ENCODE measurements at places on chromosomes 13 and 19.

DNA sequence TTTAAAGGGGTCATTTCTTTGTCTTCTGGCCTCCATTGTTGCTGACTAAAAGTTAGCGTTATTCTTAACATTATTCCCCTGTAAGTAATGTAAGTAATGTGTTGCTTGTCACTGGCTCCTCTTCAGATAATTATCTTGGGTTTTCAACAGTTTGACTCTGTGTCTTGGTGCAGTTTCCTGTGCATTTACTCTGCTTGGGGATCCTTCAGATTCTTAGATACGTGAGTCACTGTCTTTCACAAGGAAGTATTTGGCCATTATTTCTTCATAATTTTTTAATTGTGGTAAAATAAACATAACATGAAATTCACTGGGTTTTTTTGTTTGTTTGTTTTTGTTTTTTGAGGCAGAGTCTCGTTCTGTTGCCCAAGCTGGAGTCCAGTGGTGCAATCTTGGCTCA is 13.5 kb upstream of the OR7D2 start:
- no peak for DNase-seq

DNA sequence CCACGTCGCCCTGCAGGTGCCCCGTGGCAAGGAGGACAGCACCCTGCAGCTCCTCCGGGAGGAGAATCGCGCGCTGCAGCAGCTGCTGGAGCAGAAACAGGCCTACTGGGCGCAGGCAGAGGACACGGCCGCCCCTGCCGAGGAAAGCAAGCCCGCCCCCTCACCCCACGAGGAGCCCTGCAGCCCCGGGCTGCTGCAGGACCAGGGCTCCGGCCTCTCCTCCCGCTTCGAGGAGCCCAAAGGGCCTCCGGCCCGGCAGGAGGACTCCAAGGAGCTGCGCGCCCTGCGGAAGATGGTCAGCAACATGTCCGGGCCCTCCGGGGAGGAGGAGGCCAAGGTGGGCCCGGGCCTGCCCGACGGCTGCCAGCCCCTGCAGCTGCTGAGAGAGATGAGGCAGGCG is 11.6 kb downstream of the CBY2 start:
- no peak for DNase-seq

DNA sequence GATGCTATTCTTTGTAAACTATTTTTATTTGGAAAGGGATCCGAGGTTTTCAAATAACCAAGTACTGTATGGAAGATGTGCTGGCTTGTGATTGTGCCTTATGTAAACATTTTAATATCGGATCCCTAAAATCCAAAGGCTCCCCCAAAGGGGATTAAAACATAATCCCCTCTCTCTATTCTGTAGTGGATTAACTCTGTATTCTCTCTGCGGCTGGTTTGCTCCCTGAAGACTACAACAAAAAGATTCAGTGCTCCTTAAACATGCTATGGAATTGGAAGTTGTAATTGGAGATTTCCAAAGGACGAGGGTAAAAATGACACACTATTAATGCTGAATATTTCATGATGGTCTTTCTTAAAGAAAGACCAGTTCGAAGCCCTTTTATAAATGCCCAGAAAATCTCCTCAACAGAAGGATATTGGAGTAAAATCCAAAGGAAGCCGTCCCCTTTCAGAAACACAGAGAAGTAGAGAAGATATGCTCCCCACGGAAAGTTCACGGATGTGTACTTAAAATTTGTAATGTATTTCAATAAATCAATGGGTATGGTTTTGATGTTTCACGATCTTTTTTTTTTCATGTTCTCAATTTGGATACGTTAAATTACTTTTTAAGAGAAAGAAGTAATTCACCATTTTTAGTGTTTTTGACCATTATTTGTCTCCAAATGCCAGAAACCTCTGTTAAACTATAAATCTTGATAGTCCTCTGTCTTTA is 6.5 kb downstream of the MAB21L1 start:
- no peak for DNase-seq

GRCh38 chr13:104614361-104615145 is 1548.3 kb upstream of the SLC10A2 start:
- no peak for DNase-seq

DNA sequence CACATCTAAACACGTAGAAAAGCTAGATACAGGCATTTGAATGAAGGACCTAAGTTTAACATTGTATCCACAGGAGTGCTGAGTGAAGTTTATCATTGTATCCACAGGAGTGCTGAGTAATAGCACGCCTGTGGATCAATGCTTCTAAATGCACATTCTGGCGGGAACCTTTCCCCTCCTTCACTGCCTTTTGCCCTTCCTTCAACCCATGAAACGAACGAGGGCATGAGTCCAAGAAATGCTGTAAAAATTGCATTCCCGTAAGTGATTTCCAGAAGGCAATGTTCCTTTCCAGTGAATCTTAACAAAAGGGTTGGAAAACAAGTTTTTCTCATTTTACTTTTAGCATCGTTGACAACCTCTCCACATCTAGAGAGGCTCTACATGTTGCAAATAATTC is 88.1 kb downstream of the ZDHHC20 start:
- no peak for DNase-seq

- no peak for DNase-seq
Measured at GRCh38 chr13:50200569-50200968, 185.3 kb downstream of the KCNRG start.

GRCh38 chr13:40059540-40060232 is 404.2 kb downstream of the COG6 start:
- DNase-seq: no peak

DNA sequence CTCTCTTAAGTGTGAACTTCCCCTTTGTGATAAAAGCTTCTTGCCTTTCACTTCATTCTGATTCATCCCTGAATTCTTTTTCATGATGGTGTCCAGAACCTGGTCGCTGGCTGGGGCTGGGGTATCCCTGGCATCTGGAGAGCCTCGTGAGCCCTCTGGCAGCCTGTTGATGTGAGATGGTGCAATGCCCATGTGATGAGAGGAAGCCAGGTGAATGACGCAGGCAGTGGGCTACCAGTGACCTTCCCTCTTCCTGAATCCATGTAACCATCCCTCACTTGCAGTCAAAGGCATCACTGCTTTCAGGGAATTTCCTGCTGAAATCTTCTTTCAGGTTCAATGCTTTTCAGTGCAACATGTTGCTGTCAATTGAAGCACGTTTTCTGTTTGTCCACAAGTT is 158.6 kb upstream of the SLC10A2 start:
- no peak for DNase-seq

- DNase-seq: no peak
Measured at GRCh38 chr19:30446850-30447552, 74.8 kb downstream of the ZNF536 start.

DNA sequence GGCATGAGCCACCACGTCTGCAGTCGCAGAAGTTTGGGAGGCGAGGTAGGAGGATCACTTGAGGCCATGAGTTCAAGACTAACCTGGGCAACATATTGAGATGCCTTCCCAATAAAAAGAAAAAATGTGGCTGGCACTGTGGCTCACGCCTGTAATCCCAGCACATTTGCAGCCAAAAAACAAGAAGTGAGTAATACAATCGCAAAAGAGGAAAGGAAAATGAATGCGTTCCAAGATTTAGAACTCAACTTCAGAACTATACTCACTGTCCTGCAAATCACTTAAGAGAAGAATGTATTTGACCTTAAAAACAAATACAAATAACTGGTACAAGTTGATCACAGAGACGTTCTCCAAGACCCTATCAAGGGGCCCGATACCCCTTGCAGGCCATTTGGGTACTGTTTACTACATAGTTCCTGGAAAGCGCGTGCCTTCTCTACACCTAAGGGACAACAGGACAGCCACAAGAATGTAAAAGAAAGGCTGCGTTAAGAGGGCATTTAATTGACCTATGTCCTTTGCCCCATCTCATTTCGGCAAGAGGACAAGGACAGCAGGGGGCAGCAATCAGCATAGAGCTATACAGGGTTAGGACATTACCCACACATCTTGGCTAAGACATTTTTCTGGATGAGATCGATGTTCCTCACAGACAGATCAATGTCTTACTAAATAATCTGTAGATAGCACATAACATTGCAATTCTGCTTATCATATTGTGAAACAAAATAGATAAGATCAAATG is 41.3 kb downstream of the FLT3 start:
- peak; percentile 2 for DNase-seq

DNA sequence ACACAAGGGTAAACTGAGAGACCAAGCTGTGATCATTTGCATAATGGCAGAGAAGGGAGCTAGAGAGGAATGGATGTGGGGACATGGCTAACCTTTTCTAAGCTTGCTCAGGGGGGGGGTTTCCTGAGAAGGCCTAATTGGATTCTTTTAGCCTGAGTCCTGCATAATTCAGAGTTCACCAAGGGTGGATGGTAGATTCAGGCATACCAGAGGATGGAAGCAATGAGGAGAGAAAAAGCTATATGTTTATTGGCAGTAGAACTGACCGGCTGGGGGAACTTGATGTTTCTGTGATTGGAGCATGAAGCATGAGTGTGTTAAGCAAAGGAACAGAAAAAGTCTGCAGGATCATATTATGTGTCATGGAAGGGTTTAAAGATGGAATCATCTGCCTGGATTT is 65.9 kb upstream of the KLF12 start:
- no peak for DNase-seq

DNA sequence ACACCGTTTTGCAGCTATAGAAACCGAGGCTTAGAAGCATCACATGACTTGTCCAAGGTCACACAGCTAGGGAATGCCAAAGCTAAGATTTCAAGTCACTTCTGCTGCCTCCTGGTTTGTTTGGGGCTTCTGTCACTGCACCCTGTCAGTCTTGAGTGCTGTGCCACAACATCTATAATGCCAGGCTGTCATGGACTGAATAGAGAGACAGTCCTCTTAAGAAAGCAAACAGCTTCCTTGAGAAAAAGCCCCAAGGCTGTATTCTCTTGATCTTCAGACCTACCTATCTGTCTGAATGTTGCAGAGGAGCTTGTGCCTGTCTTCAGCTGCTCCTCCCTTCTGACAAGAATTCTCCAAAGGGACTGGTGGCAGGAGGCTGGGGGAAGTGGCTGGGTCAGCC is 81.6 kb downstream of the OLFM4 start:
- DNase-seq: no peak
